ENCODE measurements at places on chromosomes 12 and 14.

DNA sequence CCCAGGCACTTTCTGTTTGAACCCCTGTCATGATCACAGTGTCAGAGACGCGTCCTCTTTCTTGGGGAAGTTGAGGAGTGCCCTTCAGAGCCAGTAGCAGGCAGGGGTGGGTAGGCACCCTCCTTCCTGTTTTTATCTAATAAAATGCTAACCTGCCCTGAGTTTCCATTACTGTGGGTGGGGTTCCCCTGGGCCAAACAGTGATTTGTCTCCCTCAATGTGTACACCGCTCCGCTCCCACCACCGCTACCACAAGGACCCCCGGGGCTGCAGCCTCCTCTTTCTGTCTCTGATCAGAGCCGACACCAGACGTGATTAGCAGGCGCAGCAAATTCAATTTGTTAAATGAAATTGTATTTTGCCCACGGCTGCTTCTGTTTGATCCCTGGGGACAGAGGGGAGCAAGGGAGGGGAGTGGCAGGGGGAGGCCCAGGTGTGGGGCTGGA, 5.1 kb downstream of the SHMT2 start:
- no peak for DNase-seq

- DNase-seq, result peak; percentile 71
These were observed 3.0 kb upstream of the PLXNC1 start for GRCh38 chr12:94145191-94145983.

GRCh38 chr12:74415633-74416032, 122.0 kb upstream of the ATXN7L3B start:
- peak; percentile 3 for DNase-seq

DNA sequence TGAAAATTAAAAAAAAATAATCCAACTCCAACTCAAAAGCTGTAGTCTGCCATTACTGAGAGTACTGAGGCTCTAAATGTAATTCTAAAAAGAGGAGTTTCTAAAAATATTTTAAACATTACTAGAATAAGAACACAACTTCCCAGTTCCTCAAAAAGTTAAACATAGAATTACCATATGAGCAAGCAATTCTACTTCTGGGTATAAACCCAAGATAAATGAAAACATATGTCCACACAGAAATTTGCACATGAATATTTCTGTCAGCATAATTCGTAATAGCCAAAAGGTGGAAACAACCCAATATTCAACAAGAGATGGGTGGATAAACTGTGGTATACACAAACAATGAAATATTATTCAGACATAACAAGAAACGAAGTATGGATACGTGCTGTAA, 15.0 kb upstream of the NR2C1 start:
- DNase-seq, result peak; percentile 9

DNA sequence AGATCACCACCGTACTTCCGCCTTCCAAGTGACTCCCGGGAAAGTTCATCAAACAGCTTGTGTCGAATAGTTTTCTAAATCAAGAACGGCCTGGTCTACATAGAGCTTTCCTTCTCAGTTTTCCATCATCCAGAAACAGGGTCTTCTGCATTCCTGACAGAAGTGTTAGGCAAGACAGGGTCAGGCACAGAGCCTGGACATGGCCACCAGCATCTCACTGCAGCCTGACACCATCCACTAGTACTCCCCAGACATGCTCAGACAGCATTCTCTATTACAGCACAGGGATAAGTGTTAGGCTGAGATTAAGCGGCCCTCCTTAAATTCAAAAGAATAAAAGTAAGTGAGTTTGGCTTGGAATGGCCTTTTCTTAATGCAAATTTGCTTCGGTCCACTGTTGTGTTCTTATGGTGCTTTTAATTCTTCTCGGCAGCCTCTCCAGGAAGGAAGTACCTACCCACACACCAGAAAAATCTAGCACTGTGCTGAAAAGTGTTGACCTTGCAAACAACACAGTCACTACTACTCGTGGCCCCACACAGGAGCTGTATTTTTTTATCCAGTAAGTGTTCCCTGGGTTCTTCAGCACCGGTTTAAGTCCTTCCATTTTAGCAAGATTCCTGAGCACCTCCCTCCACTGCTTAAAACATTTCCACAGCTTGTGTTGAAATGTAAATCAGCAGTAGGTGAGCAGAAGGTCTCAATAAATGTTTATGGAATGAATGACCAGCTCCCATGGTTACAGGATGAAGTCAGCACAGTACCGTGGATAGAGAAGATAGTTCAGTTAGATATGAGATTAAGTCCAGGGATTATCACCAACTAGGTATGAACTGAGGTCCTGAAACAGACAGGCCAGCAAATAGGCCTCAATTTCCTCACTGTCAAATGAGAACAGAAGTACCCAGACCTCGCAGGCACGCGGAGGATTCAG, 44.1 kb downstream of the SETD3 start:
- peak; percentile 9 for DNase-seq

DNA sequence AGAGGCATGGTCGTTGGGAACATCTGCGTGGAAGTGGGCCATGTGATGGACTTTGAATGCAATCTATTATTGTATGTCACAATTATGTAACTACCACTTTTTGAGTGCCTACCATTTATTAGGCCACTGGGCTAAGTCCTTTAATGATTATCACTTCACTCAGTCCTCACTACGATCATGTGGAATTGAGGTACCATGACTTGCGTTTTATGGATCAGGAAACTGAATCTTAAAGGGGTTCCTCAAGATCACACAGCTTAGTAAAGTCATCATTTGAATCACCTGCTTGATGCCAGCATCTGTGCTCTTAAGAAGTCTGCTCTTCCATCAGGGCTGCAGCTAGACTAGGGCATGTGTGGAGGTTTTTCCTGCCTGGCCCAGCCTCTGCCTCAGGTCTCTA, 136.7 kb downstream of the DAD1 start:
- DNase-seq, result no peak

DNA sequence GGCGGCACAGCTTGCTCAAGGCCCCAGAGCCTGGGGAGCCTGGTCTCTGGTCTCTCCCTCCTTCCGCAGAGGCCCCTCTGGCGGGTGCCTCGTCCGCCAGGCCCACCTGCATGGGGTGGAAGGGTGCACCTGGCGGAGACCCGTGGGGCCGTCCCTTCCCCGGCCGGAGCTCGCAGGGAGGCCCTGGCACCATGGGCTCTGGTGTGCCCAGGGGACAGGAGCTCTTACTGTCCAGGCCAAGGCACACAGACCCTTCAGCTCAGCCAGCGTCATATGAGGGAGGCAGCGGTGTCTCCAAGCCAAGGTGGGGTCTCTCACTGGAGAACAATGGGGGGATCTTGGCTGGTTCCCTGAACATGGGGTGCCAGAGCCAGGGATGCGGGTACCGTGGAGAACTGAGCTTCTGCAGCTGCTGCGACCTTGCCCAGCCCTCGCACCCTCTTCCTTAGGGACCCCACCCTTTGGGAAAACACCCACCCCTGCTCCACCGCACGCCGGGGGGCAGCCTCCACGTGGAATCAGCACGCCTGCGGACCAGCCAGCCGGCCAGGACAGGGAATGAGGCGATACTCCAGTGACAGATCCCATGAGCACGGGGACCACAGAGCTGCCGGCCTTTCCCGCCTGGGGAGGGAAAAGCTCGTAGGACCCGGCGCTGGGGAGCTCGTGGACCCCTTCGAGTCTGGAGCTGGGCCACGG, 25.7 kb upstream of the GALNT9 start:
- no peak for DNase-seq

- DNase-seq, result no peak
These were observed 22.7 kb upstream of the MGST1 start for GRCh38 chr12:16324772-16325171.

DNA sequence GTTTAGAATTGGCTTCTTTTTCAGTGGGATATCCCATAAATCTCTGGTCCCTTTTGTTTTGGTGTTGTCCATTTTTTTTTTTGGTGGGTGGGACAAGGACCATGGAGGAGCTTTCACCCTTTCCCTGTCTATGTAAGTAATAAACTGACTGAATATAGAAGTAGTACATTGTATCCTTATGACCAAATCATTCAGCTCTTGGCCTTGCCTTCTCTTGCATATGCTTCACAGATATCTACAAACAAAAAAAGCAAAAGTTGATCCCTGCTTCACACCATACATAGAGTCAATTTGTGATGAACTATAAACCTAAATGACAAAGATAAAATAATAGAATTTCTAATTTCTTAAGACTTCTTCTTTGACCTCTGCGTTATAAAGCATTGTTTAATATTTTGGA, 59.8 kb downstream of the SIX1 start:
- DNase-seq, result no peak

DNA sequence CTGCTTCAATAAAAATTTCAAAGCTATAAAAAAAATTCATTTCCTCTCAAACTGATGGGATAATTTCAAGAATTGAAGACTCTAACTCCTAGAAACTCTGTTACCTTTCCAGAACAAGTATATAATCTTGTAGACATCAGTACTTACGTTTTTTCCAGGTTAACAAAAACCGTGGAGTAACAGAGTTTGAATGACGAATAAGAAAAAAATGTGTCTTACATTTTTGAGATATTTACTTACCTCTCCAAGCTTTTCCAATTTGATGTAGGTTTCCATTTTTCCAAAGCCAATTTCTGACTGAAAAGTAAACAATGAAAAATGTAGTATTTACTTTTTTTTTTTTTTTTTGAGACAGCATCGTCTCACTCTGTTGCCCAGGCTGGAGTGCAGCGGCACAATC, 100.2 kb downstream of the CDK17 start:
- DNase-seq, result no peak

DNA sequence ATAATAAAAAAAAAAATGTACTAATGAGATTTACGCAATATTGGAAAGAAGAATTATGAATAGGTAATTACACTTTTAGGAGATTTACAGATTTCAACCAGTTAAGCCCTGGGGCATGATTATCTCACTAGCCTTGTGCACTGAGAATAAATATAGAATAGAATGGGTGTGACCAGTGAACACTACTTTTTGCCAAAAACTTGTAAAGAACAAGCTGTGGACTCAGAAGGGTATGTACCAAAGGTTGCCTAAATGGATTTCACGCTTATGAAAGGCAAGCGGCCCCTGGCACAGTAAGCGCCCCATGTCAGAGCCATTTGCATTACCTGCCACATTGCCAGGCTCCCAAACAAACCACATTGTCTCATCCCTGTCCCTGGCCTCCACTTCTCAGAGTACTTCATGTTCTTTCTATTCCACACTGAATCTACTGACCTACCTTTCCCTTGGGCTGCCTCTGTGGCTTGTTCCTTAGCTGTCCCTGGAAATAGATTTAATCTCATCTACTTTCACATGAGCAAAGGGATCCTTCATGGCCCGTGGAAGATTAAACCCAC, 170.6 kb upstream of the DIO2 start:
- DNase-seq, result no peak

GRCh38 chr14:96119947-96120346, 80.8 kb downstream of the C14orf132 start:
- no peak for DNase-seq

GRCh38 chr14:76277586-76278130, 98.3 kb upstream of the ESRRB start:
- no peak for DNase-seq

DNA sequence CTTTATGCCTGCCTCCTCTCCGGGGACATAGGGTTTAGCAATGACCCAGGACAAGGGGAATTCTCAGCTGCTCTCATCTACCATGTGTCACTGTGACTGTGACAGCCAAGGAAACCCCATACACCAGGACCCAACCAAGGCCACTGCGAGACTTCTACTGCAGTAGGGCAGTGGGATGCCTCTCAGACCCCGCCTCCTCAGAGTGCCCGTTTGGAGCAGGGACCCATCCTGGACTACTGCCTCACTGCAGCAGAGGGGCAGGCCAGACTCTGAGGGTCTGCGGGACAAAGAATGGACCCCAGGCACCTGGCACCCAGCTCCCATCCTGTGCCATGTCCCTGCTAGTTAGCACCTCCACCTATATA, 71.3 kb upstream of the DDX11 start:
- DNase-seq, result no peak

GRCh38 chr12:121748571-121749265, 36.2 kb downstream of the TMEM120B start:
- peak; percentile 89 for DNase-seq

DNA sequence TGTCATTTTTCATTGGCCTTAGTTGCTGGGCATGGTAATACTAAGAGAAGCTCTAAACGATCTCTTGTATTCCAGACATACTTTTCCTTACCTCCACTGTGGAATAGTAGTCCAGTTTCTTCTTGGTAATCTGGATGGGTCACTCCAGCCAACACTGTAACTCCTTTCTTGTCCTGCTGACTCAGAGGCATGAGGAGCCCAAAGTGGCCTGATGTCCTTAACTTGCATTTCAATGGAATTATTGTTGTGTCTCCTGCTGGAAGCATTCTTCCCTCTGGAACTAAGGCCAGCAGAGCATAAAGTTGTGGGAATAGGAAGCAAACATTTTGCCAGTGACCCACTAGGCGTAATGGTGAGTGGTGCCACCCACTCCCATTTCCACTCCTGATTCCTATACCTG, 33.1 kb downstream of the DAAM1 start:
- no peak for DNase-seq

DNA sequence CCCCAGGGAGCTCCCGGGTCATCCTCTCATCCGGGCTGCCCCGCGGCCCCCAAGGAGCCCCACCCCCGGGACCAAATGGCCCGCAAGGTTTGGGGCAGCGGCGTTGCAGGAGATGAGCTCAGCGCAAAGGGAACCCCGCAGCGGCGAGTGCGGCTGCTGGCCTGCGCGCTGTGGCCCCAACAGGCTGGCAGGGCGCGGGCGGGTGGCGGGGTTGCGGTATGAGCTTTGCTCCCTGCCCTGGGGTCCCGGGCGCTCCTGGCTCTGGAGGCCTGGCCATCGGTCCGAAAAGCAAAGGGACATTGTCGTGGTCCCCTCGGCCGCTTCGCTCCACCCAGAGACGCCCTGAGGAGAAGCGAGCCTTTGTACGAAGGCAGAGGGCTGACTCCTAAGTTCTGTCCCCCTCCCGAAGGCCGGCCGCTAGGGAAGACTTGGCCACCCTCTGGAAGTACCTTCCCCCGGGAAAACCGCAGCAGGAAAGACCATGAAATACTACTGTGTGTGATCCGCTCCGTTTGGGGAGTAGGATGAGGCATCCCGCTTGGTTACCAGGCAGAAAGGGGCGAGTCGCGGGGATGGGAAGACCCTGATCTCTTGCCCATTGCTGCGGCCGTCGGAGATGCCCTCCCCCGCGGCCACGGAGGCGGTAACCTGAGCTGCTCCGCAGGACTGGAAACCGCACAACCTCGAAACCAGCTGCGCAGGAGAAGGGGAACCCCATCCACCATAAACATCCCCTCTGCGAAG, 620 bp upstream of the NID2 start:
- peak; percentile 59 for DNase-seq

GRCh38 chr12:29962276-29963035, 178.7 kb upstream of the TMTC1 start:
- DNase-seq, result no peak

- no peak for DNase-seq
These were observed 3.4 kb upstream of the CCER1 start for GRCh38 chr12:90958347-90958746.

GRCh38 chr12:79514730-79515529, 175.8 kb downstream of the PAWR start:
- DNase-seq, result peak; percentile 11

DNA sequence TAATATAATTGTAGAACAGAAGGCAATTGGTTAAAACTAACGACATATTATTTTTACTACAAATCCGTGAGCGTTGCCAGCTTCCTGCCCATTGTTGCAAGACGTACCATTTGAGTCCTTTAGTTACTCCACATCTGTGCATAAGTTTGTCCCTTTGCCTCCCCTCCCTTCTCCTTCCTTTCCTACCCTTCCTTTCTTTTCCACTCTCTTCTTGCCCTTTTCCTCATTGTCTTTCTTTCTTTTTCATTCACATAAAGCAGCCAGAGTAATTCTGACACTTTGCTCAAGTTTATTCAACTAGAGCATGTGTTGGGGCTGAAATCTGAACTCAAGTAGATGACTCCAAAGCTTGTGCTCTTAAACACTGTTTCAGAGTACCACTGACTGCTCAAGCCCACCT, 239.1 kb downstream of the FOXG1 start:
- no peak for DNase-seq

- peak; percentile 35 for DNase-seq
These were observed 17.3 kb downstream of the GSG1 start for GRCh38 chr12:13085968-13086686.
